ENCODE measurements at places on chromosomes 11 and 22. TPM values are rescaled to one million over a fixed set of nuclear protein-coding genes. Genes with fewer than 3 reads are reported as not detected.

The DNAJC4 gene
- total RNA-seq = 12.5 TPM

The APOA5 gene
- not detected for total RNA-seq

The TENM4 gene
- 12.6 TPM for total RNA-seq

The JHY gene
- 1.7 TPM for total RNA-seq

The KRTAP5-8 gene
- not detected for total RNA-seq

The PRR33 gene
- not detected for total RNA-seq

The KLHL35 gene
- total RNA-seq = 3.3 TPM

The TCN1 gene
- total RNA-seq = 1.3 TPM

The RELT gene
- 12.1 TPM for total RNA-seq

The PHF21A gene
- total RNA-seq = 11.6 TPM

The EEF1G gene
- 2,115 TPM for total RNA-seq

The CDC42BPG gene
- total RNA-seq = 4.6 TPM

The SLC17A6 gene
- total RNA-seq = not detected

The ASPHD2 gene
- 7.3 TPM for total RNA-seq

The UBASH3B gene
- total RNA-seq = 64.6 TPM

The TRIM29 gene
- total RNA-seq = 0.22 TPM

The MMP13 gene
- total RNA-seq = 0.12 TPM

The WNT11 gene
- not detected for total RNA-seq

The CSNK2A3 gene
- total RNA-seq = 0.35 TPM

The C11orf91 gene
- not detected for total RNA-seq

The OR5B21 gene
- not detected for total RNA-seq

The OR5M8 gene
- total RNA-seq = not detected

The GDPD4 gene
- total RNA-seq = not detected

The TYR gene
- total RNA-seq = not detected

The ACRV1 gene
- total RNA-seq = not detected

The FAM83F gene
- total RNA-seq = 3.3 TPM

The TEX54 gene
- not detected for total RNA-seq

The C11orf97 gene
- total RNA-seq = not detected

The GVQW3 gene
- total RNA-seq = 0.87 TPM

The BARX2 gene
- total RNA-seq = 0.40 TPM

The P2RY2 gene
- total RNA-seq = 1.1 TPM

The NLRP10 gene
- total RNA-seq = not detected

The OR52I2 gene
- not detected for total RNA-seq

The TMEM121B gene
- total RNA-seq = 0.06 TPM

The CBLIF gene
- total RNA-seq = not detected

The KLHL22 gene
- total RNA-seq = 21.9 TPM

The OR8A1 gene
- total RNA-seq = not detected

The MS4A1 gene
- total RNA-seq = not detected

The TRIM51 gene
- not detected for total RNA-seq

The RIMBP3B gene
- total RNA-seq = 0.29 TPM

The LMO1 gene
- total RNA-seq = not detected

The C11orf16 gene
- not detected for total RNA-seq

The ZNF215 gene
- total RNA-seq = 5.6 TPM

The BDNF gene
- total RNA-seq = 9.5 TPM

The CDCA5 gene
- total RNA-seq = 45.4 TPM

The CCDC73 gene
- not detected for total RNA-seq
